ENCODE measurements at places on chromosomes 5 and 9. TPM values are rescaled to one million over a fixed set of nuclear protein-coding genes. Genes with fewer than 3 reads are reported as not detected.

GRCh38 chr5:151030379-151030778, 10.0 kb downstream of the GPX3 start:
- DNase-seq, result no peak

- DNase-seq, result peak; percentile 20
These were observed 859 bp downstream of the CSNK1G3 start for GRCh38 chr5:123512611-123513461.

DNA sequence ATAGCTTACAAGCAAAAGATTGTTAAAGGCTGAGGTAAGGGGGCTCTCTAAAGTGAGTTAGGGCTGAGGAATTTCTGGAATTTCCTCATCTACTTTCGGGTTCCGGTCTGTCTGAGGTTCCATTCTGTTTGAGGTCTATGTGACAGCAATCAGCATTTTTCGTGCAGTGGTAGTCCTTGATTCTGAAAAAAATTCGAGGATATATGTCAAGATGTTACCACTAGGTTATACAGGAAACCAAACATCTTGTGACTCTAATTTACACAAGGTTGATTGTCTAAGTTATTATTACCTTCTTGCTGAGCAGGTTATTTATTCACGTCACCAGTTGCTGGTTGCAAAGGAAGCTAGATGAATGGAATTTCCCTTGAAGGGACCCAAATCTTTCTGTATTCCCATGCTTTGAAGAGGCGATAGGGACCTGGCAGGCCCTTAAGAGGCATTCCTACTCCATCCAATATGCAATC, 35.2 kb downstream of the RLN2 start:
- peak; percentile 69 for DNase-seq

- DNase-seq, result no peak
These were observed 182.1 kb downstream of the FAM170A start for GRCh38 chr5:119811458-119811857.

DNA sequence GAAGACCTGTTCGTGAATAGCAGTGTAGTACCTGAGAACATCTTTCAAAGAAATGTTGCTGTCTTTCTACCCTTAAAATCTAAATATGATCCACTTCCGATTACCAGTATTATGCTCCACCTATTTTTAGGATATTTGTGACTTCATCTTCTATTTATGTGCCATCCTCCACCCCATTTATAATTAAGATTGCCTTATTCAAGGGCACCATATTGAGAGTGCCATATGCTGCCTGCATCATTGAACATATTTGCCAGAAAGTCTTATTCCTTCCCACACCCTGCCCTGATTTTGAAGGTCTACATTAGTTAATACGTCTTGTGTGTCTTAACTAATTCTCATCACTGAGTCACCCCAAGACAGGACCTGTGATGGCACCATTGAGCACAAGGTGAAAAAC, 1076.7 kb downstream of the CDH12 start:
- DNase-seq, result no peak

DNA sequence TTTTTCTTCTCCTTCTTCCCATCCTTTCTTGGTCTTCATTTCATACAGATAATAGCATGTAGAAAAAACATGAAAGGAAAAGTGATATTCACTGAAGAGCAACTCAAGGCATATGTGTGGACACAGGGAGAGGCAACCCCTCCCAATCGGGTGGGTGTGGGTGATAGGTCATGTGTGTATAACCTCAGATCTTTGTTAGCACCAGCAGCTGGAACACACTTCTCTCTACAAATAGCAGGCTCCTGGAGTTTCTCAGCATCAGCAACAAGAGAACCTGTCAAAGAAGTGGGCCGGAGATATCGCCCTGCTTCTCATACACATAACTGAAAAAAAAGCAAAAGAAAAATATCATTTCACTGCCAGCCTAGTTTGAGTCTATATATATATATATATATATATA, 426.4 kb downstream of the DTWD2 start:
- DNase-seq, result no peak

GRCh38 chr9:134374301-134375010, 48.2 kb downstream of the RXRA start:
- no peak for DNase-seq

DNA sequence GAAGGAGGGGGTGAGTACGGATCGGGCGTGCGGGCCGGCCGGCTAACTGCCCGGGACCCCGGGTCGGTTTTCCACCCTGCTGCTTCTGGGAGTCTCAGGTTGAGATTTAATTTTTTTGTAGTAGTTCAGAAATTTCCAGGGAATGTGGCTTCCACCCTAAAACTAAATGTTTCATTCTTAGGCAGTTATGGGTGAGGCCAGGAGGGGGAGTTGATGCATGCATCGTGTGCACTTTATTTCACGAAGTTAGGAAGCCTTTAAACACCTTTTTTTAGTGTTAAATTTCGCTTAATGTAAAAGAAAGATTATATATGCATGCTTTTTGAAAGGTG, 905 bp downstream of the CDK9 start:
- no peak for DNase-seq

- DNase-seq, result no peak
These were observed 19.1 kb upstream of the NEK6 start for GRCh38 chr9:124238546-124239140.

DNA sequence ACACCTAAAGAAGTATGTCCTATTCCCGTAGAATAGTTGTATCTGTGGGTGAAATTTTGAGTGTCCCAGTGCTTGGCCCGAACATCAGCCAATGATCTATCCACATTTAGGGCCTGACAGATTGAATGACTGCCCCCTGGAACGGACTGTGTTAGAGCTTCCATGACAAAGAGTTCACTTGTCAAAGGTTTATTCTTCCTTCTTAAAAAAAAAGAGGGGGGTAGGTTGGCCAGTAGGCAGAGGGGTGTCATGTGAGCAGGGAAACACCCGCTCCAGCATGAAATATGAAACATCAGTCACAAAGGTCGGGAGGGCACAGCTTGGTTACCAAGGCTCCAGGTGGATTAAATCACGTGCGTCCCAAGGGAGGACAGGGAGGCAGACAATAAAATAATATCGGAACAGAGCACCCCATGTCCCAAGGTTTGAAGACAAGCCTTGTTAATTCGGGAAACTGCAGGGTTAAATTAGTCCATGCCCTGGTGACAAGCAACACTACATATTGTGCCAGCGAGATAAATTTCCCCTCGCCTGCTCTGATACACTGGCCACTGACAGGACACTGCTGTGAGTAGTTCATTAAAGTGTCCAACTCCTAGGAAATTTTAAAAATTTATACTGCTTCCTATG, 401.2 kb downstream of the IRX1 start:
- no peak for DNase-seq

The CYSRT1 gene
- 1.1 TPM for total RNA-seq

The SLCO4C1 gene
- under 0.01 TPM for total RNA-seq

The CORO2A gene
- total RNA-seq, result 1.3 TPM

The OR1J2 gene
- total RNA-seq, result not detected

The KIF24 gene
- 6.9 TPM for total RNA-seq

The PPP2R2B gene
- not detected for total RNA-seq

The DOCK8 gene
- total RNA-seq, result not detected

The KCNIP1 gene
- total RNA-seq, result not detected
